Retinal pigment epithelial cell (primary cell): ENCODE measurements at places on chromosomes 11 and 22.

DNA sequence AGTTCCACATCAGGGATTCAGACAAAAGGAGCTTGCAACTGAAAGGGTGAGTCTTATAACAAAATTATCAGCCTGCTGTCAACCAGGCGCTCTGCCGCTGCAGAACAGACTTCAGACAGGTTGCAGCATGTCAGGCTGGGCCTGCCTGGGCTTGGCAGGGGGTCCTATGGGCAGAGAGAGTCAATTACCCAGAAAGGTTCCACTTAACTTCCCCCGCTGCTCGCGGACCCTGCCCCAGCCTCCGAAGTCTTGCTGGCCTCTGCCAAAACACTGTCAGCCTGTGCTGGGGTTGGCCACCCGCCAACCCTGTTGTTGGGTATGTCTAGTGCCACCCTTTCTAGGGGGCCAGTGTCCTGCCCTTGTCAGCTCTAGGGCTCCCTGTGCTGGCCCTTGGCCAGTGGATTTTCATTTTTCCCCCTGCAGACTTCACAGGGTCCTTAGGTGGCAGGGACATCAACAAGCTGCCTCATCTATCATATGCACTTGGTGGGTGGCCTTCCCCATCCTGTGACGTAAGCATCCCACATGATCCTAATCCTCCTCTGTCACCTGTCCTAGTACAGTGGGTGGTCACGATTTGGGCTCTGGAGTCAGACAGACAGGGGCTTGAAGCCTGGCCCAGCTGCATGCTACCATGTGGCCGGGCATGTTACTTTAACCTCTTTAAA is 166.5 kb upstream of the CADM1 start:
- DNase-seq: no peak

DNA sequence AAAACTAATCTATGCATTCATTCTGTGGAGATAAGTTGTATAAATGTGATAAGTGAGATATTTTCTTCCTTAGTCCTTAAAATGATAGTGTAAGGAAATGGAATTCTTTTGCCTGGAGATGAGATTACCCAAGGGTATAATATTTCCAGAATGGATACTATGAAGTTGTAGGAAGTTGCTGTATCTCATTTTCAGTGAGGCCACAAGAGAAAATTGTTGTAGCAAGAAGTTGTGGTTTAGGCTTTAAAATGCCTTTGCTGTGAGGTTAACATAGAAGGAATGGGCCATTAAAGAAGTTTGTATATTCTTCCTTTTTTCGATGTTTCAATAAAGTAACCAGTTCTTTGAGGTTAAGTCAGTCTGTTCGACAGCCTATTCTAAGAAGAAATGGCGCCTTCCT is 50.7 kb upstream of the LIN7C start:
- no peak for DNase-seq

GRCh38 chr11:8204025-8204424 is 35.2 kb upstream of the RIC3 start:
- no peak for DNase-seq

GRCh38 chr11:2444821-2445745 is at the start of gene KCNQ1:
KCNQ1 (plus strand) TSS chr11:2445008; CDS start chr11:2445099, 91 bp downstream.
- DNase-seq: no peak

DNA sequence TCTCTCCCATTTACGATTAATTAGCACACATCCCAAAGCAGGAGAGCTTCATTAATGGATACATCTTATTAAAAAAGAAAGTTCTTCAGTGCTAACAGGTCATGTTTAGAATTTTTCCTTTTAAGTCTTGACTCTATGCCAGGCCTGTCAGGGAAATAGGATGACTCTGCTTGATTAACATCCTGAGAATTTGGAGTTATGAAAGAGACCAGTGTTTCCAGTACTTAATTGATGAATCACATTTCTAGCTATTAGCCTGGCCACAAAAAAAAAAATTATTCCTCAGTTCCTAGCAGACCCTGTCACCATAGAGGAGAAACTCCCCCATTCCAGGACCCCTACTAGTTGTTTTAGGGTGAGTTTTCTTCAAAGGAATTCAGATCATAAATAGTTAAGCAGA is 23.6 kb upstream of the ME3 start:
- peak; percentile 90 for DNase-seq

GRCh38 chr11:3903207-3903896 is 47.9 kb downstream of the STIM1 start:
- DNase-seq: no peak
